ENCODE measurements at places on chromosomes 5 and 9. TPM values are rescaled to one million over a fixed set of nuclear protein-coding genes. Genes with fewer than 3 reads are reported as not detected.
A peak's percentile ranks its signal among the peaks of the same experiment; 100 is the strongest.

DNA sequence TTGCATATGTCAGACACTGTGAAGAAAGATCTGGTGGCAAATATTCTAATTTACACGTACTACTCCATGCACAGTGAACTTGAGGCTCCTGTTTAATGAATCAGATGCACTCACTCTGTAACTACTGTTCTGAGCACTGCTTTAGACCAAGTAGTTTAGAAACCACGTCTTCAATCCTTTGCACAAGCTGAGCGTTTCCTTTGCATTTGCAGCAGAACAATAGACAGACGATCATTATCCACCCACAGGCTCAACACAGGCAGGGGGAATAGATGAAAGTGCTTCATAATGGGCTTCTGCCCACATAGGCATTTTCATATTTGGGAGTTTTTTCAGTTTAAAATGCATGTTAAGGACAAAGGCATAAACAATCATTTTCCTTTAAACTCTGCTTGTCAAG lies 423.3 kb upstream of the ADAMTS16 start:
- no peak for DNase-seq

The TMEM215 gene
- not detected for total RNA-seq

DNA sequence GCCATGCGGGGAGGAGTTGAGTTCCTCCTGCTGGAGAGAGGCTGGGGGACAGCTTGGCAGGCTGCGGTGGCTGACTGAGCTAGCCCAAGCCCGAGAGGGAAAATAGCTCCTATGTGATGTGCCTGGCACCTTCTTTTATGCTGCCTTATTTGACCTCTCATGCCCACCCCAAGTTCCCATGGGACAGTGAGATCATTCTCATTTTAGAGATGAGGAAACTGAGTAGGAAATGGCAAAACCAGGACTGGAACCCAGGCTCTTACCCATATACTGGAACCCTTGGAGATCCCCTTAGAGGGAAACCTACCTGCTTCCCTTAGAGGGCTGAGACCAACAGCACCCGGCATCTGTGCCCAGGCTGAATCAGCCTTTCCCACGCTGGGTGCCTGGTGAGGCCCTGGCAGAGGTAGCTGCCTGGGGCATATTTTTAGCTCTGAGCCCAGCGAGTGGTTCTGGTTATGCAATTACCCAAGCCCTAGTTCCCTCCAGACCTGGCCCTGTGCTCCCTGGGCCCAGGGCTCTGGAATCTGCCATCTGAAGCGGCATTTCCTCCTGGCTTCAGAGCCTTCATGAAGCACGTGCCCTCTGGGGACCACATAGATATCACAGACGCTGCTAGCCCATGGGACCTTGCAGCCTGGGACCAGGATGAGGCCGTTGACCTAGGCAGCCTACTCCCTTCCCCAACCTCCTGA lies 23.6 kb downstream of the COL27A1 start:
- DNase-seq, result peak; percentile 45

DNA sequence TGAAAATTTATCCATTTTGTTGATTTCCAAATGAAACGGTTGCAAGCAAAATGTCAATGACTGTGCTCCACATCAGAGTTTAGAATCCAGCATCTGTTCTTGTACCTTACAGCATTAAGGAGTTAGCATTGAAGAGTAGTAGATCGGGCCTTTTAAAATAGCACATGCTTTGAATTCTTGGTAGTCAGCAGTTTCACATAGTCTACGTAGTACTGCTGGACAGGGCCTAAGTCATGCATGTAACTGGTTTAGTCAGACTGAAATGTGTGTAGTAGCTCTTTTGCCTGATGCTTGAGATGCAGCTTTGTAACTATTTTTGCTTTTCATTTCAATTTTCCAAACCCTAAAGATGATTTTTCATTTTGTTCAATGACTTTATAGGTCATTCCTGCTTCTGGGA lies 19.8 kb downstream of the LECT2 start:
- peak; percentile 47 for DNase-seq

DNA sequence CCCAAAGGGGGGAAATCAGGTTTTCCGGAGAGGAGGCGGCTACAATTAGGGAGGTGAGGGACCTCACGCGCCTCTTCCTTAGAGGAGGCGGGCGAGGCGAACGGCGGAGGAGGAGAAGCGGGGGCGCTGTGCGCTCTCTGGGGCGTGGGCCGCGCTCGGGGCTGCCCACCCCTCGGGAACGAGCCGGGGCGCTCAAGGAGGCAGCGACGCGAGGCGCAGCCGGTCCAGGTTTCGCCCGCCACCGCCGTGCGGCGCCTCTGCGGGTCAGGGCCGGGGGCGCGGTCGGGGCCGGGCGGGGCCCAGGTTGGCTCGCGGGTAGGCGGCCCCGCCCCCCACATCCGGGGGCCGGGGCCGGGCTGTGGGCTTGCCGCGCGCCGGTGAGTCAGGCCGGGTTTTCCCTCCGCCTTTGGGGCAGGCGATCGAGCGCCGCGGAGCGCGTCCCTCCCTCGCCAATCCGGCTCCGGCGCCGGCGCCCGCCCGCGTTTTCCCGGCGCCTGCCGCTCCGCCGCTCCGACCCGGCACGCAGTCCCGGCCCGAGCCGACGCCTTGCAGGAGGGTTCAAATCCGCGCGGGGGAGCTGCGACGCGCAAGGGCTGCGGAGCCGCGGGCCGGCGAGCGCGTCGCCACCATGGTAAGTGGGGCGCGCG lies at the start of gene N4BP3:
Gene N4BP3 (plus strand): TSS at position 392 of the 647 bp plus-strand sequence. CDS start 6,052 bp downstream, outside the sequence.
- DNase-seq, result peak; percentile 59

DNA sequence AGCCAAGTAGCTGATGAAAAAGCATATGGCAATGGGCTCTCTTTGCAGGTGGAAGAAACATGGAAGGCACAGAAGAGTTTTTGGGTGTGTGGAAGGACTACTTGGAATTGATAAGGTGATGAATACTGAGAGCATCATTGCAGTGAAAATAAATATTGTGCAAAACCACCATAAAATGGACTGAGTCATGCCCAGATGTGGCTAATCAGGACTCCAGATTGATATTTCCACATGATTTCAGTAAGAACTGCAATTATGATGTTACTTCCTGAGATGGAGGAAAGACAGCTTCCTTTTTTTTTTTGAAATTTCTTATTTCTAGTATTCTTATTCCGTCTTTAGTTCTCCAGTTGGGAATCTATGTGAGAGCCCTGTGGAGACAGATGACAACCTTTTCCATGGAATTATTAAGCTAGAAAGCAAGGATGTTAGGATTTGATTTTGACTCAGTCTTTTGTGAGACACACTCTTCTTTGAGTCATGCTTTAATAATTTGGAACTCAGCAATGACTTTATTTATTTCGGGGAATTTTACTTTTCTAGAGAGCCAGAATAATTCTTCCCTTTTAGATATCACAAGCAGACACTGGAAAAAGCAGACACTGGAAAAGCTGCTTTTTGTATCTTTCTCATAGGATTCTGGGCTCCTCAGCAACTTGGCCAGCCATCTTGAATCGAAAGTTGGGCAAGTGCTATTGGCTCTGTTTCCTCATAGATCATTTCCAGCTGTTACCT lies 94.2 kb upstream of the VCAN start:
- DNase-seq, result peak; percentile 9

The CCNJL gene
- total RNA-seq, result 2.4 TPM

DNA sequence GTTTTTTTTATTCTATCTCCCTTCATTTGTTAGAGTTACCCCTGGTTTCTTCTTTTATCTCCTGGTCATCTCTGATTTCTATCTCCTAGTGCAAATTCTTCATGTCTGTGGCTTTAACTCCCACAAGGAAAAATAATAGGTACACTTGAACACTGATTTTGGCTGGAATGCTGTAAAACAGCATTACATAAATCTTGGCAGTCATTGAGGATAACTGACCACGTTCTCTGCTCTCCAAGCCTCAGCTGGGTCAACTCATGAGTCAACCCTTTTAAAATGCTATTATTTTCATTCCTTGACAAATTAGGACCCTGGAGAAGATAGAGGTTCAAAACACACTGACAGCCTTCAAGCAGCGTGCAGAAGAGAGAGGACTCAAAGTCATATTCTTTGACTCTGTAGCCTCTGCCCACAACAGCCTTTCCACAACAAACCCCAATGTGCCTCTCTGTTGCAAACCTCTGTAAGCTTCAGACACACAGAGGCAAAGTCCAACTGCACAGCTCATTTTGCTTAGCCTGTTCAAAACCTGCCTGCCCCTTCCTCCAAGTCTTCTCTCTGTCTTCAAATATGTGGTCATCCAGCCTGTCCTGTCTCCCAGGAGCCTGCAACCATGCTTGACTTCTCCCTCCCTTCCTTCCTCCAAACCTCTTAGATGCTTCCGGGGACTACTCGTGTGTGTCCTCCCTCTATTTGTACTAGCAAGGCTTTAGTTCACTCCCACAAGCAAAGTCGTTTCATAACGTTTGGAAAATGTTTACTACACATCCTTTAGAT lies 398.4 kb downstream of the MED10 start:
- no peak for DNase-seq

GRCh38 chr5:119897537-119898370 lies 268.4 kb downstream of the FAM170A start:
- no peak for DNase-seq

GRCh38 chr5:57783693-57784092 lies 301.1 kb upstream of the ACTBL2 start:
- peak; percentile 50 for DNase-seq

DNA sequence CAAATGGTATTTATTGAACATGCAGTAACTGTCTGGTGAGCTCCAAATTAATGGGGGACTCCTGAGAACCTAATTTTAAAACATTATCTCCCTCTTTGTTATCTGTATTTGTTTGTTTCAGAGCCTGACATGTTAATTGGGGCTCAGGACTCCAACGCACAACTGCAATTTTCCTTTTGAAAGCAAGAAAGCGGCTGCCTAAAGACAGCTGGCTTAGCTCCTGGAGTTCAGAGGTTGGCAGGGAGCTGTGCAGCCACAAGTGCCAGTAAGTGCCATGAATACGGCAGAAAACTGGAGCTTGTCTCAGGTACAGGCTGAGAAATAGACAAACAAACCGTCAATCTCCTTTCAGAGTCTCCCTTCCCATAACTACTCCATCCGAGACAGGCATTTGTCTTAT lies 80.9 kb downstream of the PPP2R2B start:
- no peak for DNase-seq

DNA sequence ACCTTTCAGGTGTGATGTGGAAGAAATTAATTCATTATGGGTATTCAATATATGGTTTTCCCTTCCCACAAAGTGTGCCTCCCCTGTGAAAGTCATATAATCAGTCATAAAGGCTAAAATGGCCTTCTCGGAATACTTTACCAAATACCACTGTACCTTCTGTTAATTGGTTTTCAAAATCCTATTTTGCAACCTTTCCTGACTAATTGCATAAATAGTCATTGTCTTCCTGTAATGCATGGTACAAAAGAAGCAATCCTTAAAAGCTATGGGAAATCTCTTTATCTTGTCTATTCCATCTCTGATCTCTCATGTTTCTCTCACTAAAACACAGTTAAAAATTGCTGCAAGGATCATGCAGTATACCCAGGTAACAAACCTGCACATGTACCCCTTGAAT lies 44.3 kb upstream of the UGCG start:
- DNase-seq, result no peak

GRCh38 chr5:32439086-32439642 lies 5.4 kb downstream of the ZFR start:
- no peak for DNase-seq

GRCh38 chr9:70514273-70514672 lies 99.8 kb upstream of the KLF9 start:
- no peak for DNase-seq

The MSX2 gene
- 9.8 TPM for total RNA-seq

The SHOC1 gene
- total RNA-seq, result not detected

DNA sequence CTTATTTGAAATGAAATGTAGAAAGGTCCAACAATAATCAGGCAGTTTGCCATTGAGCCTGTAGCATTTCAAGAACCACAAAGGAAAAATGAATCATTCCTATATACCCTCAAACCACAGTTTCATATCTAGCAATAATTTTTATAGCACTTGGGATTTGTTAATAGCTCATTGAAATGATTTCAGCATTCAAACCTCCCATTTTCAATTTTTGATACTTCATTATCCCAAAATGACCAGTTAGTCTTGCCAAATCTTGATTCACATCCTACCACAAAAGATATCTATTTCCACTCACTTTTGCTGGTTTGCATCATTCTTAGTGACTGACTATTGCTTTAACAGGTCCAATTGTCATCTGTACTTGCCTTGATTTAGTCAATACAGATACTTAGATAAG lies 790.1 kb downstream of the TLE1 start:
- peak; percentile 9 for DNase-seq

The DMRT3 gene
- total RNA-seq, result not detected

The TPPP gene
- total RNA-seq, result 0.10 TPM

DNA sequence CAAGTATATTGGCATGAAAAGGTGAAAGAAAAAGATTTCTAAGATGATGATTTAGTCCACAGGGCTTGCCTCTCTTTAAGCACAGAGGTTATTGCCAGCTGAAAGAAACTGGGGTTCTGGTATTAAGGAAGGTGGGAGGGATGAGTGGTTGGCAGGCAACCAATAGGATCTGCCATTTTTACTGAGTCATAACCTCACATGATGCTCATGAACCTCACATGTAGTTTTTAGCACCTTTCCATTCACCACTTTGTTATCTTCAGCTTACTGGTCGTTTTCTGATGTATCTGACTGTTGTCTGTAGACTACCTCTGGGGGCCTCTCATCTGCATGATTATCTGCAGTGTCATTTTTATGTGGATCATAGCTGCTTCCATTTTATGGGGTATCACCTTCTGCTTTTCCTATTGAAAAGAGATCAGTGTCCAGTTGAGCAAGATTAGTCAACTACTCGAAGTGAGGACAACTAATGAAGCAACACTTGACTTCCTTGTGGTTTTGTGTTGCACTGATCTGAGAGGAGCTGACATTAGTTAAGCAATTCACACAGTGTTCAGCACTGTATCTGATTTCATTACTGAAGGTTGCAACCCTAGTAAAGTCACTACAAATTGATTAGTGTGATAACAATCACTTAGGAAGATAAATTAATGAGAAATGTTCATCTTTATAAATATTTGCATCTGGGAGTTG lies 186.3 kb downstream of the SGCD start:
- peak; percentile 36 for DNase-seq

The HAVCR2 gene
- total RNA-seq, result 0.37 TPM

The FLT4 gene
- total RNA-seq, result 0.75 TPM

GRCh38 chr9:109806506-109807115 lies 26.6 kb downstream of the PALM2AKAP2 start:
- no peak for DNase-seq

- peak; percentile 34 for DNase-seq
Observed at GRCh38 chr5:88824892-88825583, 57.9 kb downstream of the MEF2C start.

DNA sequence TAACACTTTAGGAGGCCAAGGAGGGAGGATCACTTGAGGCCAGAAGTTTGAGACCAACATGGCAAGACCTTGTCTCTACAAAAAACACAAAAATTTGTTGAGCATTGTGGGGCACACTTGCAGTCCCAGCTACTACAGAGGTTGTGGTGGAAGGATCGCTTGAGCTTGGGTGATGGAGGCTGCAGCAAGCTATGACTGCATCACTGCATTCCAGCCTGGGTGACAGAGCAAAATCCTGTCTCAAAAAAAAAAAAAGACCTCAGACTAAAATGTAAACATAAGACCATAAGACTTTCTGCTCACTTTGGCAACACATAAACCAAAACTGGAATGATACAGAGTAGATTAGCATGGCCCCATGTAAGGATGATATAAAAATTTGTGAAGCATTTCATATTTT lies 24.6 kb upstream of the NANS start:
- DNase-seq, result no peak

GRCh38 chr9:134435550-134436378 lies 109.5 kb downstream of the RXRA start:
- no peak for DNase-seq
